GM23248 (cell line): ENCODE measurements at places on chromosomes 7 and 10.
A peak's percentile ranks its signal among the peaks of the same experiment; 100 is the strongest.

DNA sequence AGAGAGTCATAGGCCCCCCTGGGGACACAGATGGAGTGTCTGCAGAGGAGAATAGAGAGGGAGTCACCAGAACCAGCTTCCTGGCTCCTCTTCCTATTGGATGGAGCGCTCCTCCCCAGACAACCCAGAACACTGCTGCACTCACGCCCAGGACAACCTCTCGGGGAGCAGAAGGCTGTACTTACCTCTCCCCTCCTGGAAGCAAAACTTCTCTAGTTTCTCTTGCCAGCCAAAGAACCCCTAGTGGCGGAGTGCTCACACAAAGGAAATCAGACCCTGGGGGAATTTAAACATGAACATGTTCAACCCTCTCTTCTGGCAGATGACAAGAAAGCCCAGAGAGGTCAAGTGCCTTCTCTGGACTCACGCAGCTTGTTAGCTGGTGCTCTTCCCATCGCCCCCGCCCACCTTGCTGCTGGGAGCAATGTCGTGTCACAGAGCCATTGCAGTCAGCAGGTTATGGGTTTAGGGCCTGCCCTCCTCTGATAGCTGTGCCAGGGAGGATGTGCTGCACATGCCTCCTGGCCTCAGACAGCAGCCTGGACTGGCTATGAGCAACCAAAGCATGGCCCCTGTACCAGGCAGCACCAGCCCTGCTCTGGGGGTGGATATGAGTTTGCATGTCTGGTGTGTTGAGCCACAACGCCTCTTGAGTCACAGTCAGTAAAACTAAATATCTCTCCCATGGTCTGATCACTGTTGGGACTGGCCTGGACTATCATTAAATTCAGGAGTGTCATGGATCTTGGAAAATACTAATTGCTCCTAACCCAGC lies 84.4 kb downstream of the SLIT1 start:
- peak; percentile 8 for DNase-seq

GRCh38 chr10:106746868-106747267 lies 417.6 kb downstream of the SORCS1 start:
- no peak for DNase-seq

GRCh38 chr7:19284596-19285300 lies 139.5 kb upstream of the FERD3L start:
- peak; percentile 77 for DNase-seq

DNA sequence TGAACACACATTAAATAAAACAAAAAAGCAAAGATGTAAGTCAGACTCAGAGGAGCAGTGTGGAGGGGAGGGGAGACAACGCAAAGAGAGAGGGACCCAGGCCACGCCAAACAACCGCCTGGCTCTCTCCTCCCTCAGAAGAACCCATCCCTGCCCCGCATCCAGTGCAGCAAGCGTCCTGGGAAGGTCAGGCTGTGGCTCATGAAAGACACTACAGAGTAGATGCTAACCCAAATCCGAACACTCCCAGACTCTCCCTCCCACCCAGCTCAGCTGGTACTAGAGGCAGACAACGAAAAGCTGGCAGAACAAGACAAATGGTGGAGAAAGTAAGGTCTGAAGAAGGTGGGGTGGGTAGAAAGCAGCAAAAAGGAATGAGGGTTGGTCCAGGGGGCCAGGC lies 39.0 kb downstream of the KCNMA1 start:
- DNase-seq: no peak

GRCh38 chr10:31520986-31521831 lies 202.2 kb downstream of the ZEB1 start:
- no peak for DNase-seq

- DNase-seq: peak; percentile 57
Observed at GRCh38 chr10:60846173-60846572, 67.9 kb downstream of the CDK1 start.

DNA sequence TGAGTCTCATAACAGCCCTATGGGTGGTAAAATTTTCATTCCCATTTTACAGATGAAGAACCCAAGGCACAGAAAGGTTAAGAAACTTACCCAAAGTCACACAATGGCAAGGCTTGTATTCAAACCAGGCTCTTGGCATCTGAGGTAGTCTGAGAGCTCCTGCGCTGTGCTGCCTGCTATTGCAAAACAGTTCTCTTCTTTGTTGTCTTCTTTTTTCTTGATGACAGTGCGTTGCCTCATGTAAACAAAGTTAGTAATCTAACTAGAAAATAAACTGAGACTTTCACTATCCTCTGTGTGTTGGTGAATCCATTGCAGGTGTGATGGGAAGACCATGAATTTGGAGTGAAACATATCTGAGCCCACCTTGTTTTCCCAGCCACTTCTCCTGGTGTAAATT lies 240.8 kb downstream of the PTEN start:
- DNase-seq: no peak

DNA sequence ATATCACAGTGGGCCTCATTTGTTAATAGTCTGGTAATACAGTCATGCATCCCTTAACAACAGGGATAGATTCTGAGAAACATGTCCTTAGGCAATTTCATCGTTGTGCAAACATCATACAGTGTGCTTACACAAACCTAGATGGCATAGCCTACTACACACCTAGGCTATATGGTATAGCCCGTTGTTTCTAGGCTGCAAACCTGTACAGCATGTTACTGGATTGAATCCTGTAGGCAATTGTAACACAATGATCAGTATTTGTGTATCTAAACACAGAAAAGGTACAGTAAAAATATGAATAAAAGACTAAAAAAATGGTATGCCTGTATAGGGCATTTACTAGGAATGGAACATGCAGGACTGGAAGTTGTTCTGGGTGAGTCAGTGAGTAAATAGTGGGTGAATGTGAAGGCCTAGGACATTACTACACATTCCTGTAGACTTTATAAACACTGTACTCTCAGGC lies 12.0 kb upstream of the RHOBTB1 start:
- peak; percentile 75 for DNase-seq

DNA sequence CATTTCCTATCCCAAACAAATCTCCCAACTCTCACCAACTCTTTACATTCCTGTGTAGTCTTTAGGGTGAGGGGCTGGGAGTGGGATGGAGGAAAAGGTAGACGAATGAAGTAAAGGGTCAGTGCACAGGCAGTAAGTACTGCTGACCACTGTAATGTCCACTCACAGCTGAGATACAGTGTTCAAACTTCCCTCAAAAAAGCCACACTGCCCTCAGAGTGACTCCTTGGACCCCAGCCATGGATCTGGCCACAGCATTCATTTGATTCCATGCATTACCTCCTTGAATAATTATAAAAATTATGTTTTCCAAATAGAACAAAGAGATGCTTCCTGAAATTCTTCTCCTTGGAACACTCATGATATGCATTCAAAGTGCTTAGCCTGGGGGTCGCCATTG lies 19.8 kb upstream of the HIPK2 start:
- DNase-seq: no peak

DNA sequence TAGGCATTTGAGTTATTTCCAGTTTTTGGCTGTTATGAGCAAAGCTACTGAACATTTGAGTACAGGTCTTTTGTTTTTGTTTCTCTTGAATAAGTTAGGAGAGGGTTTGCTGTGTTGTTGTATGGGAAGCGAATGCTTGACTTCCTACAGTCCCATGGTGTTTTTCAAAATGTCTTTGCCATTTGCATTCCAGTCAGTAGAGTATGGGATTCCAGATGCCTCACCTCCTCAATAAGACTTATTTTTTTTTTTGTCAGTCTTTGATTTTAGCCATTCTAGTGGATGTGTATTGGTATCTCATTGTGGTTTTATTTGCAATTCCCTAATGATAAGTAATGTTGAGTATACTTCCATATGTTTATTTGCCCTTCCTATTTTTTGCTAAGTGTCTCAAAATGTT lies 19.4 kb downstream of the CDK13 start:
- DNase-seq: peak; percentile 6

- no peak for DNase-seq
Observed at GRCh38 chr7:157291404-157292080, 45.3 kb upstream of the DNAJB6 start.

- peak; percentile 86 for DNase-seq
Observed at GRCh38 chr10:113386005-113386404, 166.8 kb upstream of the HABP2 start.

- DNase-seq: peak; percentile 4
Observed at GRCh38 chr7:7889791-7890568, 78.6 kb upstream of the GLCCI1 start.

- peak; percentile 52 for DNase-seq
Observed at GRCh38 chr7:120060281-120060680, 212.7 kb upstream of the KCND2 start.

DNA sequence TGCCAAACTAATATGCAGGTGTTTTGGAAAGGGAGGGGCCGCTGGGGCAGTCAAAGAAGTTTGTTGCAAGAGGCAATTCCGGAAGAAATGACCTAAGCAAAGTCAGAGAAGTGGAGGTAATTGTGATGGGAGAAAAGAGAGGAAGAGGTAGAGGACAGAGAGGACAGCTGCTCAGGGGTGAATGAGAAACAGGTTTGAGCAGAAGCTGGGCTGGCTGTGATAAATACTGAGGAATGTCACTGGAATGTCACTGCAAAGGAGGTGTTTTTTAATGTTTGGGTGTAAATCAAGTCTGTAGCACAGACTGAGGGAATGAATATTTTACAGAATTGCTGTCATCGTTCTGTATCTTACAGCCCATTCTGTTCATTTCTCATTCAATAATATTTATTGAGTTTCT lies 207.2 kb downstream of the DPP6 start:
- no peak for DNase-seq

DNA sequence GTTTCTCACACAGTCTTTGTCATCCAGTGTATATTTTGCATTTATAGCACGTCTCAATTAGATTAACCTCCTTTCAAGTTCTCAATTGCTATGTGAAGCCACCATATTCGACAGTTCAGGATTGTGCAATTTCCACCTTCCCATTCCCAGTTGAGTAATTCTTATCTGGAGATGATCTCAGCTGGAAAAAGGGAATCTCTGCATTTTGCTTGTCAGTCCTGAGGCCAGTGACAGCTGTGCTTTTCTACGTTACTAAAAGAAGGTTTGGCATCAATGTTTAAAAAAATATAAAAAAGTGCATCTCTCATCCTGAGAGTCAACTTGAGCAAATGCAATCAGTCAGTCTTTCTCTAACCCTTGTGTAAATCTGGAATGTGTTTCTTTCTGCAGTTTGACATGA lies 247.7 kb downstream of the PRKG1 start:
- DNase-seq: peak; percentile 51

DNA sequence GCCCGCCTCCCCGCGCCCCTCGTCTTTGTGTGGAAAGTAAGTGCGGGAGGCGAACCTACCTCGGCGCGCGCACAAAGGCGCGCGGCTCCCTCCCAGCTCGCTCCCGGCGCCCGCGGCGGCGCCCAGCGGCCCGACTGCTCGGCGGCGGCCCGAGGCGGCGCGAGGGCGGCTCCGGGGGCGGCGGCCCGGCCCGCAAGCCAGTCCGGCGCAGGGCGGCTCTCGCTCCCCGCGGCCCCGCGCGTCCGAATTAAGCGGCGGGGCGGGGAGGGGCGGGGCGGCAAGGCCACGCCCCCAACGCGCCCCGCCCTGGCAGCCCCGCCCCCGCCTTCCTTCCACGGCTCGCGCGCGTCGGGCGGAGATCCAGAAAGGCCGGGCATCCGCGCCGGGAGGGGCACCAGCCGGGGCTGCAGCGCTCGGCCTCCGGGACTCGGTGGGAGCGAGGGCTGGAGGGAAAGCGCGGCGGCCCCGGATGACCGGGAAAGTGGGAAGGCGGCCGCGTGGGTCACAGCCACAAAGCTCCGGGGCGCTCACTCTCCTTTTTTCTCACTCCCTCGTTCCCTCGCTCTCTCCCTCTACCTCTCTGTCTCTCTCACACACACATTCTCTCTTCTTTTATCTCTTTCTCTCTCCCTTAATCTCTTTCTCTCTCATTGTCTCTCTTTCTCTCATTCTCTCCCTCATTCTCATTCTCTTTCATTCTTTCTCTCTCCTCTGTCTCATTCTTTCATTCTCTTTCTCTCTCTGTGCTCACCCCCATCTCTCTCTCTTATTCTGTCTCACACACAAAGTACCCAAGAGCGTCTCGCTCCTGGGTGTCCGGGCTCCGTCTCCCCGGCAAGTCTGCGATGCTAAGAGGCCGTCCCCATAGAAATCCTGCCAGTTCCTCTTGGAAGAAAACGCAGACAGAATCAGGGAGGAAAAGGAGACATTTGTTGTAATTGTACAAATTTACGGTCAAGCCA lies 170.2 kb downstream of the FAM107B start:
- DNase-seq: peak; percentile 90

GRCh38 chr7:39749177-39749576 lies 125.8 kb downstream of the RALA start:
- peak; percentile 85 for DNase-seq

DNA sequence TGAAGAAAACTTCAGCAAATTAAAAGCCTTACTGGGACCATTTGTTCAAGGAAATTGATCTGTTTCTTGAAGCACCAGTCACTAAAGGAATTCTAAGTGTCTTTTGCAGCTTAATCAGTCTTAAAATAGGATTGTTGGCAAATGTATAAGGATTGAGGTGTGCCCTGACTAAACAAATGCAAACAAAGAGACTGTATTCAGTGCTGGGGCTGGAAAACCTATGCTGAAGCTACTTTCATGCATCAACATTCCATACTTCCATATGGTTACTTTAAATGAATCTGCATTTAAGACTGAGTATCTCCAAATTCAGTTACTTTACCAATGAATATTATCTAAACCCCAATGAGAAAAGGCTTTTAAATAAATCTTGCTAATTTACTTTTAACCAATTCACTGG lies 183.3 kb downstream of the ELAPOR2 start:
- no peak for DNase-seq

GRCh38 chr7:70635633-70636032 lies 496.3 kb upstream of the GALNT17 start:
- peak; percentile 15 for DNase-seq

DNA sequence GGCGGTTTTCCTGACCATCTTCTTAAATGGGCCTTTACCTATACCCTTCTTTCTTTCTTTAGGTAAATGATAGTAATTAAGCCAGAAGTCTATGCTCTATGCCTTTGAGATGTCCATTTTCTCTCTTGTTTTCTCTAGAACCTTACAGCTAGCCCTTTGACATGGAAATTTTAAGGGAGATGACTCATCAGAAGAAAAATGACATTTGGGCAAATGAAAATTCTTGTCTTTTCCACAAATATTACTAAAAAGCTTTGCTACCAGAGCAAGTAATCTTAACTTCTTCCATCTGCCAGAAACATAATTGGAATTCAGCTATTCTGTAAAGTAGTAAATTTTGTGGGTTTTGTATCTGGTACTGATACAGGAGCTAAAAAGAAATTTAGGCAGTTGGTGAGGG lies 59.5 kb downstream of the CCDC3 start:
- no peak for DNase-seq

- no peak for DNase-seq
Observed at GRCh38 chr10:114544045-114544659, 113.9 kb downstream of the ABLIM1 start.

GRCh38 chr7:107494315-107494751 lies 24.5 kb downstream of the GPR22 start:
- DNase-seq: no peak
